RWPE1 (cell line): ENCODE measurements at places on chromosomes 7 and 10.

- no peak for DNase-seq
Measured at GRCh38 chr10:102111276-102111675, 8.9 kb downstream of the LDB1 start.

DNA sequence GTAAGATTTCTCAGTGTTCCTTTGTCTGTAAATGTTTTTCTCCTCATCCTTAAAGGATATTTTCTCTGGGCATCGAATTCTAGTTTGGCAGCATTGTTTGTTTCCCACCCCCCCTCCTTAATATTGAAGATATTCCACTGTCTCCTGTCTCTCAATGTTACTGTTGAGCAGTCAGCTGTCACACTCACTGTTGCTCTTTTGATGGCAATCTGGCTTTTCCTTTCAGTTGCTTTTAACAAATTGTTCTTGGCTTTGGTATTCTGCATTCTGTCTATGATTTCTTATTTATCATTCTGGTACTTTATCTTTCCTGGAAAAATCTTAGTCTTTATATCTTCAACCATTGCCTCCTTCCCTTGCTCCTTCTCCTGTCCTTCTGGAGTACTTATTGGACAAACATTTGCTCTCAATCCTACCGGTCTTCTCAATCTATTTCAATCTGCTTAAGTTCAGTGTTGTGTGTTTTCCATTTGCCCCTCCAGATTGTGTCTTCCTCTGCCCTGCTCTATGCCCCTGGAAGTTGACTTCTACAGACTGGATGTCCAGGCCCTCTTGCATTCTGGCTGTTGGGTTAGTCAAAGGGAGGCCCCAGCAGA is 9.3 kb upstream of the GTPBP4 start:
- no peak for DNase-seq

- no peak for DNase-seq
Measured at GRCh38 chr10:104387130-104387888, 33.7 kb downstream of the CFAP58 start.

- no peak for DNase-seq
Measured at GRCh38 chr7:47285860-47286491, 295.9 kb downstream of the TNS3 start.

DNA sequence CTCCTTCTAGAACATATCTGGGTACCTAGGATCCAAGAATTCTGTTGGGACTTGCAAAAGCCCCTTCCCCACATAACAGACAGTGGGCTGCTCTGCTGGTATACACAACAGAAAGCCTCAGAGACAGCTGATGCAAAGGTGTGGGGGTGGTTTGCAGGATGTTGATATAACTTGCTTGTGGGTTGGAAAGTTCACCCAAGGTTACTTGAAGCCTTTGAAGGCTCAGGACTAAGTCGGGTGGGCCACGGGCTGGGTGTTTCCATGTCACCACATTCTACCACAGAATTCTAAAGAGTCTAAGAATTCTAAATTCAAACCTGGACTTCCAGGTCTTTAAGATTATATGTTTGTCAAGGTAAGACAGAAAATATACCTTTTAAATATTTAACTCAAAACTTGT is 7.4 kb upstream of the NRCAM start:
- no peak for DNase-seq

GRCh38 chr10:31142026-31142425 is 110.4 kb upstream of the ZNF438 start:
- no peak for DNase-seq

GRCh38 chr7:16652888-16653287 is 6.9 kb downstream of the BZW2 start:
- peak; percentile 62 for DNase-seq

GRCh38 chr7:2811476-2812113 is 32.5 kb downstream of the GNA12 start:
- no peak for DNase-seq

- no peak for DNase-seq
Measured at GRCh38 chr7:112897839-112898431, 107.7 kb upstream of the TMEM168 start.

DNA sequence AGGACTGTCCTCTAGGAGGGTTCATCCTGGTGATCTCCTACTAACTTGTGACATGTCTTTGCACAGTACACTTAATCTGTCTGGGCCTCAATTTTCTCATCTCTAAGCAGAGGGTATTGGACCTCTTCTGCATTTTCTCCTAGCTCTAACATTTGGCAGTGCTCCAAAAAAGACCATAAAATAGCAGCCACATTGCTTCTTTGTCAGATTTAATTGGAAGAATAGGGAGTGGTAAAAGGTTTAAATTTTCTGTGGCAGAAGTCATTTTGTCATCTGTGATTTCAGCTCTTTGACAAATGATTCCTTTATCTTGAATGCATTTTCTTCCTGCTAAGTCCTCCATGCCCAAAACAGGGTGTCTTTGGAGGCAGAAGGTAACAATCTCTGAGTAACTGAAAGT is 289.9 kb upstream of the LRGUK start:
- DNase-seq, result no peak

DNA sequence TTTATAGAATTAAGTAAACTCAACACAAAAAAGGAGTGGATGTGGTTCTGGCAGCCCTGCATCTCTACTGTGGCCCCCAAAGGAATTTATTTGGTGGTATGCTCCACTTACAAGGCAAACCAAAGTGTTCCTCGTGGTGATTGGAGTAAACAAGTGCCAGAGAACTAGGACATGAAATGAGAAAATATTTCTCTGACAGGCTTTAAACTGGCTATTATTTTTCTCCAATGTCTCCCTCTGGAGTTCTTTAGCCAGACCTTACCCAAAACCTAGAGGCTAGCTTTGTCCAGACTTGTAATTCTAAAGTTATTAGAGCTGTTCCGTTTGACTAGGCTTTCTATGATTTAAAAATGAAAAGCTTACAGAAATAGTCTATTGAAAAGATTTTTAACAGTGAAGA is 990.1 kb downstream of the CNTNAP2 start:
- DNase-seq, result no peak
